ENCODE measurements at places on chromosomes 12 and 14.
A peak's percentile ranks its signal among the peaks of the same experiment; 100 is the strongest.

DNA sequence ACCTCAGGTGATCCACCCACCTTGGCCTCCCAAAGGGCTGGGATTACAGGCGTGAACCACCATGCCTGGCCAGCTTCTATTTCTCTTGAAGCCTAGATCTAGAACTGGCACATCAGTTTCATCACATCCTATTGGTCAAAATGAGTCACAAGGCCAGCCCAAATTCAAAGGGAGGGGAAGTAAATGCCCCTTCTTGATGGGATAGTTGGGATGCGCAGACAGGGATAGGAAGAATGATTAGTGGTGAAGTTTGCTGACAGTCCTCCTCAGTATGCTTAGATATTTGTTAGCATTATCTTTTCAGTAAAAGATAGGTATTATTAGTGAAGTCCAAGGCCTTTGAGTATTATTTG is 33.4 kb downstream of the CRADD start:
- no peak for DNase-seq

GRCh38 chr12:119565404-119565803 is 28.2 kb upstream of the TMEM233 start:
- no peak for DNase-seq

GRCh38 chr12:6465467-6466183 is 4.9 kb downstream of the VAMP1 start:
- DNase-seq: no peak

- no peak for DNase-seq
Measured at GRCh38 chr12:101181776-101182175, 28.3 kb downstream of the SLC5A8 start.

GRCh38 chr12:41998436-41998835 is 146.2 kb downstream of the GXYLT1 start:
- DNase-seq: no peak

DNA sequence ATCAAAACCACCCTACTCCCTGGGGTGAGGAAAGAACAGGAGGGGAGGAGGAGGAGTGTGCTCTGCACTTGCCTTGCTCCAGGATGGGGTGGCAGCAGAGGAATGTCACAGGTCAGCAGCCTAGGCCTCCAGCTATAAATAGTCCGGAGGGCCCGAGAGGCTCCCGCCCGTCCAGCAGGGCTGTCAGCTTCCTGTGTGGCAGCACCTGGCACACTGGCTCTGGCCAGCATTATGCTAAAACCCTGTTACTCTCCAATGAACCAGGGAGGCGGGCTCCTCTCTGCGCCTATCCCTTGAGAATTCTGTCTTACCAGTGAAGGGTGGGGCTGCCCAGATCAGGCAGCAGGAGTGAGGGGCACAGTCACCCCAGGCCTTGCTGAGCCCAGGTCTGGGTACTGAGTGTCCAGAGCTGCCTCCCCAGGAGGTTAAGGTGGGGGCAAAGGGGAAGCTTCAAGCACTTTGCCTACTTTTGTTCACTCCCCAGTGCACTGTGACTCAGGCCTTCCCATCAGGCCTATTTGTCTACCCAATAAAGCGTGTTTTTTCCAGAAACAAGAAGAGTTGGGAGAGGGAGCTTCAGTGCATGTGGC is 1.2 kb upstream of the COX14 start:
- peak; percentile 64 for DNase-seq

DNA sequence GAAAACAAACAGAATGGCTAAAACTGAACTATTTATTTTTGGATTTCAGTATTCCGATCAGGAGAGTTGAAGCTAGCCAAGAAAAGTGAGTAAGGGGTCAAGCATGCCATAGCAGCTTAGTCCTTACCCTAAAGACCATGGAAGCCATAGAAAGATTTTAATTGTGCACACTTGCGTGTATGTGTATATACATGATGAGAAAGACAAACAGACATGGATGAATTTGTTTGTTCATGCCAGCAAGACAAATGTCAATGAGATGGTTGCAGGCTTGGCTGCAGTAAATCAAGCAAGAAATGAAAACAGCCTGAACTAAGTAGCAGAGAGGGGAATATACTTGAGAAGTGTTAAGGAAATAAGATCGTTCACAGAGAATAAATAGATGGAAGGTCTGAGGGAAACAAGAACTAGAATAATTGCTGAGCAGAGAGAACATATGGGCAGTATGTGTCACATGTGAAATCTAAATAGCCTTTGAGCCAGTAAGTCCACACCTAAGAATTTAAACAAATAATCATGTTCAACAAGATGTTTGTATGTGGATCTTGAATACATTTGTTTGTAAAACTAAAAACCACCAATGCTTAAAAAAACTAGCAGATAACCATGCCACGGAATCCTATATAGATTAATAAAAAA is 14.8 kb downstream of the SNW1 start:
- no peak for DNase-seq

DNA sequence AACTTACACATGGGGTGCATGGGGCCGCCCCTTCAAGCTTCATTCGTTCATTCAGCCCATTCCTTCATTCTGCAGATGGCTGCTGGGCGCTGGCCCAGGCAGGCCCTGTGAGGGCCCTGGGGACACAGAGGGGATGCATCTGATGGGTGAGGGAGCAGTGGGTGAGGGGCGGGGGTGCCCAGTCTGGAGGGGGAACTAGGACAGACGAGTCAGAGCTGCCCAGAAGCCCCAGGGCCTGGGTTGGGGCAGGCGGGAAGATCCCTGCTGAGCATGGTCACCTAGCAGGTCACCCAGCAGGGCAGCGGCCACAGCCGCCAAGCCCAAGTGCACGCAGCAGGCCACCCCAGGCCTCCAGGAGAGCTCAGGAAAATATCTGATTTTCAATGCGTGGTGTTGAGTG is 14.1 kb downstream of the TRMT61A start:
- no peak for DNase-seq

DNA sequence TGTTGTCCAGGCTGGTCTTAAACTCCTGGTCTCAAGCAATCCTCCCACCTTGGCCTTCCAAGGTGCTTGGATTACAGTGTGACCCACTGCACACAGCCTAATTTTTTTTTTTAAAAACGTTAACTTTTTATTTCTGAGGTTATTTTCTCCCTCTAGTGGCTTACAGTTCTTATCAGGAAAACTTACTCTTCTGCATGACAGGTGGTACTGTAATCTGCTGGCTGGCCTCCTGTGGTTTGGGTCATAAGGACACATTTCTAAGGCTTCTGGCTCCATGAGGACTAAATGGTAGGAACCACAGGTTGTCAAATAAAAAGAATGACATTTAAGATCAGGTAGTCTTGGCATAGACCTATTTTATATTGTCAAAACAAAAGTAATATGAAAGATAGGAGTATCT is 7.7 kb upstream of the NCKAP1L start:
- no peak for DNase-seq

Data from activated effector memory CD4-positive, alpha-beta T cell treated with anti-CD3 and anti-CD28 coated beads, Interleukin-2, amount 50 U/mL, for 16 hours (primary cell).